ENCODE measurements at places on chromosomes 6 and 20.

GRCh38 chr6:149887343-149887742, 10.6 kb downstream of the RAET1E start:
- DNase-seq: no peak

GRCh38 chr6:140897804-140898573, 1234.7 kb upstream of the GJE1 start:
- DNase-seq: no peak

DNA sequence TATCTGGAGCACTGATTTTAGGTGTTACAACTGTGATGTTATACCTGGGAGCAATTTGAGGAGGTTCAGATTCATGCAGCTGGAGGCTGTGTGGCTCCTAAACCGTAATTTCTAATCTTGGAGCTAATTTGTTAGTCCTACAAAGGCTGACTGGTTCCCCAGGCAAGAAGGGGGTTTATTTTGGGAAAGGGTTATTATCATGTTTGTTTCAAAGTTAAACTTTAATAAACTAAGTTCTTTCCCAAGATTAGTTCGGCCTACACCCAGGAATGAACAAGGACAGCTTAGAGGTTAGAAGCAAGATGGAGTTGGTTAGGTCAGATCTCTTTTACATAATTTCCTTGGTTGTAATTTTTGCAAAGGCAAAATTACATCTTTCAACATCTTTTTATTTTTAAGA, 135.8 kb downstream of the MYO6 start:
- DNase-seq: no peak

DNA sequence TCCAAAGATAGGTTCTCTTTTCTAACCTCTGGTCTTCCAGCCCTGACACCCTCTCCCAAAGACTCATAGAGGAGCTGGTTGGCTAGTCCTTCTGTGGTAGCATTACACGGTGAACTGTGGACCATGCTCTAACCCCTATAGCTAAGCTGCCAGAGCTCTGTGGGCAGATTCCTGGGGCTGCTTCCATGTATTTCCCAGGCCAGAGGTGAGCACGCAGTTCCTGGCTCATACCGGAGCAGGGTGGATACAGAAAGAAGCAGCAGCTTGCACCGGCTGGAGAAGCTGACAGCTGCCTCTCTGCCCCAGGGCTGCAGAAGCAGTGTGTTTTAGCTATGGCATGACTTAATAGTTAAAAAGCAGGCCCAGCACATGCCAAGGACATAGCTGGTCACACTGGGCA, 84.1 kb upstream of the FOXP4 start:
- no peak for DNase-seq

GRCh38 chr20:23058240-23058639, 8.8 kb upstream of the THBD start:
- no peak for DNase-seq

DNA sequence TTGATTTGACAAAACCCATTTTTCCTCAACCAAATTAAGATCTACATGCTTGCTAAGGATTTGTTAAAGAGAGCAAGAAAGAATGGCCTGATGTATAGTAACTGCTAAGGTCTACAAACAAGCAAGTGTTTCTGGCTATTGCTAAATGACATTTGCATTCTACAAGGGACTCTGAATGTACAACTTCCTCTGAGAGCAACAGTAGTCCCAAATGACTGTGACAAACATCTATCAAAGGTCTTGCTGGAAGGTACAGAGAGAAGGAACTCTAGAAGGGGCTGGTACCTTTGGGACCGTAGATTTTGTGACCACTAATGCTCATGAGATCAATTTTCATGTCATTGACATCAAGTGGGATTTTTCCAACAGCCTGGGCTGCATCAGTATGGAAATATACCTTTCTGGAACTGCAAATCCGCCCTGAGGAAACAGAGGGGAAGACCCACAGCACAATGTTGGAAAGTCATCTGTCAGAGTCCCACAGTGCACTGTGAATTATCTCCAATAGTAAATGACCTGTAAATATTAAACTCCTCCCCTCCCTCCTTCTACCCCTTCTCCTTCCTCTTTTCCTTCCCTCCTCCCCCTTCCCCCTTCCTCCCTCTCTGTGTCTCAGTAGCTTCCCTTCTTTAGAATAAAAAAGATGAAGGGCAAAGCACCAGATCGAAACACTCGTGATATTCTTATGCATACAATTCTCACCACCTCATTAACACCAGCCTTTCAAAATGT, 15.9 kb upstream of the CPNE1 start:
- no peak for DNase-seq

DNA sequence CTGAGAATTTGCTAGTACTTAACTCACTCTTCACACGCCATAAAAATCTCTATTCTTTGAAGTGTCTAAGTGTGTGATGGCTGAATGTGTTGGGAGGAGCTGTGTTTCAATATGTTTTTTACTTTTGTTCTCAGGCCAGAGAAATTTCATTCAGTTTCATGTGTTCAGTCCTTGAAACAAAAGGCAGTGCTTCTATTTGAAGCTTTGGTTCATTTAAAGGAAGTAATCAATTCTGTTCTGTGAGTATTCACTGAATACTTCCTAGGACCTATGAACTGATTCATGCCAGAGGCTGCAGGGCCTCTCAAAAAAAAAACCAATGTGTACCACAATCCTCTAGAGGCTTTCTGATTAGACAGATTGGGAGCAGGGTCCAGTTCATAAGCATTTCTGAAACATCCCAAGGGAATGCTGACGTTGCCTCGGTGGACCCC, 12.4 kb upstream of the F13A1 start:
- no peak for DNase-seq

GRCh38 chr6:134421501-134421900, 103.6 kb upstream of the SGK1 start:
- DNase-seq: no peak

Measured in cerebellum (tissue), 4 donors.